ENCODE measurements at places on chromosomes 11 and 22. TPM values are rescaled to one million over a fixed set of nuclear protein-coding genes. Genes with fewer than 3 reads are reported as not detected.

DNA sequence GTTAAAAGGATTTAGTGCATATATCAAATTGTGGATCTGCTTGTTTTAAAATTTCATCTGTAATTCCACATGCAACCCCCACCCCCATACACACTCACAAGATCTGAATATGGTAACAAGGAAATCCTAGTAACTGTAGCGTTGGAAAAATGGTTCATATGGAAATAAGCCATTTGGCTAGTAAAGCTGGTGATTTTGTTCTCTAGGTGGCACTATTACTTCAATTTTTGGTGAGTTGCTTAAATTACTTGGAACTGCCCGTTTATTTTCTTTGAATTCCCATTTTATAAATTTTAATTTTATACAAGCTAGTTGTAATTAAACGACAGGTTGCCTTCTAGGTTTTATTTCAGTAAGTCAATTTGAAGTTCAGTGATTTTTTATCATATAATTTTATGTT is 5.3 kb downstream of the BDNF start:
- no peak for DNase-seq

Gene ESAM
- 3.7 TPM for total RNA-seq

- no peak for DNase-seq
Measured at GRCh38 chr11:92504534-92504933, 279.9 kb downstream of the FAT3 start.

Gene C22orf31
- 0.41 TPM for total RNA-seq

GRCh38 chr22:45254789-45255278 is 14.1 kb upstream of the KIAA0930 start:
- DNase-seq, result no peak

All from frontal cortex (tissue), 4 donors.